ENCODE measurements at places on chromosomes 7 and 10.

GRCh38 chr7:132234711-132235110, 341.6 kb downstream of the PLXNA4 start:
- no peak for DNase-seq

- DNase-seq: no peak
Observed at GRCh38 chr7:128174386-128174785, 66.7 kb upstream of the LEP start.

GRCh38 chr7:155412416-155413253, 45.3 kb upstream of the EN2 start:
- DNase-seq: no peak

- DNase-seq: no peak
Observed at GRCh38 chr10:16966991-16967865, 150.0 kb upstream of the RSU1 start.

DNA sequence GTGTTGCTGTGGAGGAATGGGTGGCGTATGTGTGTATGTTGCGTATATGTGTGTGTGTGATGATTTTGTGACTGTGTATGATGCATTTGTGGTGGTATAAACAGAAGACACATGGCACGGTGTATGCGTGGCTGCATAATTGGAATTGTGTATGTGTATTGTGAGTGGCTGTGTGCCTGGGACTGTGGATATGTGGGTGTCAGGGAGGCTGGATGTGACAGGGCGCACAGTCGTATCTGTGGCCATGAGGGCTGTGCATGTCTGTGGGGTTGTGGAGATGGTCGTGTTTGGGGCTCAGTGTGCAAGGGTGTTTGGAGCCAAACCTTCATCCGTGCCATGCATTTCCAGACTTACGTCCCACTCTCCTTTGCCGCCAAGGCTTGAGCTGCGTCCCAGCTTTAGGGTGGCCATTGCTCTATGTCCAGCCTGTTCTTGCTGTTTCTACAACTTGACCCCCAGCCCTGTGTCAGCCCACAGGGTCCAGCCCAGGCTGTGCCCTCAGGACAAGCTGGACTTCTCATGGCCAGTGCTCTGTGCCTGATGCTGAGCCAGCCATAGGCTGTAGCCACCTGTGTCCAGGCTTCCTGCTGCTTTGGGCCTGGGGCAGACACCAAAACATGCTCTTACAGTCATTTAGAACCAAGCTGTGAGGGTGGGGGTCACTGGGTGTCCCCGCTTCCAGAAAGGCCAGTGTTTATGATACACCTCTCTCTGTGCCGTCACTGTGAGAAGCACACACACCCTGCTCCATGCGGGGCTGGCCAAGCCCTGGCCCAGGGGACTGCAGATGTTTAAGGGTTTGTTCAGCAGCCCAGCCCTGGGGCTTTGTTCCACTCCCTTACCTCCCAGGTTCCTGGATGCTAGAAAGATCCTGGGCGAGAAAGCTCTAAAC, 127.6 kb downstream of the NEURL1 start:
- DNase-seq: no peak

- DNase-seq: no peak
Observed at GRCh38 chr7:326273-326672, 36.3 kb downstream of the FOXL3 start.
